Thoracic aorta endothelial cell (primary cell): ENCODE measurements at places on chromosomes 6 and 20. TPM values are rescaled to one million over a fixed set of nuclear protein-coding genes. Genes with fewer than 3 reads are reported as not detected.

WFDC11 gene
- total RNA-seq = not detected in 2 replicates

DNAH8 gene
- 0.07 and 0.13 TPM in 2 replicates for total RNA-seq

CDKAL1 gene
- 26.1 and 26.9 TPM in 2 replicates for total RNA-seq

CST4 gene
- total RNA-seq = not detected in 2 replicates

TMEM200A gene
- total RNA-seq = 2.6 TPM in 1 of 2 replicates, not detected in the other

INSM1 gene
- total RNA-seq = not detected in 2 replicates

LYRM2 gene
- total RNA-seq = 18.8 and 28.1 TPM in 2 replicates

TBXT gene
- not detected in 2 replicates for total RNA-seq

GGTLC1 gene
- total RNA-seq = not detected in 2 replicates

RNF114 gene
- 75.1 and 96.7 TPM in 2 replicates for total RNA-seq
